H1 (cell line): ENCODE measurements at places on chromosomes 1 and 21.

DNA sequence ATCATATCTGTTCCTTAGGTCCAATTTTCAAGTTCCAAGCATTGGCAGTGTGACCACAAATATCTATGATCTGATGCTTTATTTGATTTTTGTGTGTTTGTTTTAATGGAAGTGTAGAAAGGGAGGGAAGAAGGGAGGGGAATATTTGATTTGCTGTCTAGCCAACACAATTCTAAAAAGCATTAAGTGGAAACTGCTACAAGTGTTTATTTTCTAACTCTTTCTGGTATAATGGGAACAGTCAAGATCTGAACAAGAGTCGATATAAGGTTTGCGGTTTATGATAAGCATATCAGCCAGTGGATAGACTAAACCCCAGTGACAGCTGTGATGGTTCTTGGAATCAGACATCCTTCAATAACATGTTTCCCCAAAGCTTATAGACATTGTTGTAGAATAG is 267.8 kb upstream of the SNX7 start:
- no peaks in the 10 kb centered on the region for H3K27me3 ChIP-seq
- H3K4me1 ChIP-seq: no peaks in the 10 kb centered on the region
- no peak for DNase-seq
- H3K27ac ChIP-seq: no peak overlapping the region
- no peaks in the 10 kb centered on the region for H3K36me3 ChIP-seq

DNA sequence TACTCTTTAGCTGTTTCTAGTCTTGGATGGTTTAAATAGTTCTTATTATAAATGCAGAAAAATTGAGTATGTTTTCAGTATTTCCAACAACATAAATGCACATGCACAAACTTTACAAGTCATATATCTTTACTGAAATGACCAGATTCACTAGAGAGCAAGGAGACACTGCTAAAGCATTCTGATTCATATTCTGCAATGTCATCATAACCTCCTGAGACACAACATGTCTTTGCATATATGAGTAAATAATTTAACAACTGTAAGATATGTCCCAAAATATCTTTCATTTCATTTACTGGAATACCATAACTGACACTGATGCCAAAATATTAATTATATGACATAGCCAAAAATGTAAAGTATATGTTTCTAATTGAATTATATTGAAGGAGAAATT is 16.8 kb upstream of the SAMSN1 start:
- no peaks in the 10 kb centered on the region for H3K27me3 ChIP-seq
- no peak overlapping the region for H3K27ac ChIP-seq
- no peaks in the 10 kb centered on the region for H3K4me1 ChIP-seq
- no peak overlapping the region for H3K4me3 ChIP-seq
- DNase-seq: no peak
- no peaks in the 10 kb centered on the region for H3K36me3 ChIP-seq

DNA sequence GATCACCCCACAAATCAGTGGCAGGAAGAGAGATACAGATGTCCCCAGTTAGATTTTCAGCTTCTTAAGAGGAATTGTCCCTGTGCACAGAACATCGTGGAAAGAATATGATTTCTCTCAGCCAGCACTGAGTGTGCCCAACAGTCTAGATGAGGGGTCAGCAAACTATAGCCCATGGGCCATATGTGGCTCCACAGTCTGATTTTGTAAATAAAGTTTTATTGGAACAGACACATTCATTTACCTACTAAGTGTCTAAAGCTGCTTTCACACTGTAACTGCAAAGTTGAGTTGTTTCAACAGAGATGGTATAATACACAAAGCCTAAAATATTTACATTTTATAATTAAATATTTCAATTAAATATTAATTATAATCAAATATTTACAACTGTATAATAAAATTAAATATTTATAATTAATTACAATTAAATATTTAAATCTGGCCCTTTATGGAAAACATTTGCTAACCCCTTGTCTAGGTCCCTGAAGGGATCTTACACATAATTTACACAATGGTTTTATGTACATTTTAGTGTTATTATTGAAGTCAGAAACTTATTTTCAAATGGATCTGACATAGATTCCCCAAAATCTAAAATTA is 407.6 kb downstream of the PTPRU start:
- H3K27me3 ChIP-seq: no peaks in the 10 kb centered on the region
- DNase-seq: peak; percentile 30
- H3K36me3 ChIP-seq: no peaks in the 10 kb centered on the region
- no peak overlapping the region for H3K27ac ChIP-seq
- no peak overlapping the region for H3K4me3 ChIP-seq

- H3K36me3 ChIP-seq: no peaks in the 10 kb centered on the region
- peak overlapping the region; percentile 68 for H3K4me3 ChIP-seq
- peak overlapping the region; percentile 98 for H3K27ac ChIP-seq
- H3K4me1 ChIP-seq: no peaks in the 10 kb centered on the region; the same call in 1 of the 2 replicates
These were observed 1.4 kb upstream of the USP1 start for GRCh38 chr1:62435231-62436038.

DNA sequence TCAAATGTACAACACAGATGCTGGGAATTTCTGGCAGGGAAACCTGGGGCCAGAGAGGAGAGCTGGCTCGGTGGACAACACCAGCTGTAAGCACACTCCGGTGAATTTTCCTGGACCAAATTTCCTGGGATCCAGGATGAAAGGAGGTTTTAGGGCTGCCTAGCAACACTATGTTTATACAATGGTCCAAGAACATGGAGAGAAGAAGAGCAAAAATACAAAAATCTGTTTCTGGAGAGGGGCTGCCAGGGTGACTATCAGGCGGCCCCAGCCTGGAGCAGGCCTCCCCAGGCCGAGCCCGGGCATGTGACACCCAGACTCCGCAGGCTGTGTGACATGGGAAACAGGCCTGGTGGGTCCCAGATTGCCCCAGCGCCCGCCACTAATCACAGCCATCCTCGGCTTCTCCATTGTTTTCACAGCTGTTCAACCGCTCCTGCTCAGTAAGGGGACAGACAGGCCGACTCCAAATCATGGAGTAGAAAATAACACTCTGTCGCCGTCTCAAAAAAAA is 336.0 kb upstream of the NFIA start:
- no peaks in the 10 kb centered on the region for H3K27me3 ChIP-seq
- H3K36me3 ChIP-seq: no peaks in the 10 kb centered on the region
- no peaks in the 10 kb centered on the region for H3K4me1 ChIP-seq
- DNase-seq: no peak
- H3K27ac ChIP-seq: no peak overlapping the region
- no peak overlapping the region for H3K4me3 ChIP-seq

DNA sequence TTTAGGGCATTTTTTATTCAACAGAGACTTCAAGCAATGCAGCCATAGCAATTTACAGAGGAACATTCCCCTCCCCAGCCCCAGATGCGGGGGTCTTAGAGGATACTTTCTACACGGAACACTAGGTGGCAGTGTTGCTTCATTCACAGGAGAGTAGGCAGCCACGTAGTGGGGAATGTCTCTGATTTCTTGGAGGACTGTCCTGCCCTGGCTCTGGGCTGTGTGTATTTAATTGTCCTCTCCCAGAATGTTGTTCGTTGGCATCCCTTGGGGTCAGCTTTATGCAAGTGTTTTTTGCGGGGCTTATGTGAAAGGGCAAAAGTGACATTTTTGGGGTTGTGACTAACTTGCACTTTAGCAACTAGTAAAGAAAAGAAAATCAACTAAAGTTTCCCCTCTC is 96.9 kb downstream of the PAPPA2 start:
- no peaks in the 10 kb centered on the region for H3K27me3 ChIP-seq
- no peaks in the 10 kb centered on the region; the same call in 1 of the 2 replicates for H3K4me1 ChIP-seq
- no peaks in the 10 kb centered on the region for H3K36me3 ChIP-seq
- peak; percentile 17 for DNase-seq

GRCh38 chr1:234336359-234336758 is 36.9 kb upstream of the COA6 start:
- no peaks in the 10 kb centered on the region for H3K4me1 ChIP-seq
- H3K27ac ChIP-seq: no peak overlapping the region
- no peak overlapping the region for H3K4me3 ChIP-seq
- H3K36me3 ChIP-seq: no peaks in the 10 kb centered on the region
- no peak for DNase-seq
- H3K27me3 ChIP-seq: no peaks in the 10 kb centered on the region

- H3K27ac ChIP-seq: no peak overlapping the region
- no peaks in the 10 kb centered on the region for H3K36me3 ChIP-seq
- H3K27me3 ChIP-seq: no peaks in the 10 kb centered on the region
- no peak for DNase-seq
- no peak overlapping the region for H3K4me3 ChIP-seq
These were observed 35.7 kb downstream of the TNFRSF8 start for GRCh38 chr1:12098786-12099185.

GRCh38 chr21:36075171-36075570 is 5.3 kb downstream of the CBR1 start:
- H3K27ac ChIP-seq: no peak overlapping the region
- no peak overlapping the region for H3K4me3 ChIP-seq
- no peak for DNase-seq
- no peaks in the 10 kb centered on the region for H3K36me3 ChIP-seq
- H3K27me3 ChIP-seq: no peaks in the 10 kb centered on the region
- H3K4me1 ChIP-seq: no peaks in the 10 kb centered on the region; the same call in 1 of the 2 replicates

DNA sequence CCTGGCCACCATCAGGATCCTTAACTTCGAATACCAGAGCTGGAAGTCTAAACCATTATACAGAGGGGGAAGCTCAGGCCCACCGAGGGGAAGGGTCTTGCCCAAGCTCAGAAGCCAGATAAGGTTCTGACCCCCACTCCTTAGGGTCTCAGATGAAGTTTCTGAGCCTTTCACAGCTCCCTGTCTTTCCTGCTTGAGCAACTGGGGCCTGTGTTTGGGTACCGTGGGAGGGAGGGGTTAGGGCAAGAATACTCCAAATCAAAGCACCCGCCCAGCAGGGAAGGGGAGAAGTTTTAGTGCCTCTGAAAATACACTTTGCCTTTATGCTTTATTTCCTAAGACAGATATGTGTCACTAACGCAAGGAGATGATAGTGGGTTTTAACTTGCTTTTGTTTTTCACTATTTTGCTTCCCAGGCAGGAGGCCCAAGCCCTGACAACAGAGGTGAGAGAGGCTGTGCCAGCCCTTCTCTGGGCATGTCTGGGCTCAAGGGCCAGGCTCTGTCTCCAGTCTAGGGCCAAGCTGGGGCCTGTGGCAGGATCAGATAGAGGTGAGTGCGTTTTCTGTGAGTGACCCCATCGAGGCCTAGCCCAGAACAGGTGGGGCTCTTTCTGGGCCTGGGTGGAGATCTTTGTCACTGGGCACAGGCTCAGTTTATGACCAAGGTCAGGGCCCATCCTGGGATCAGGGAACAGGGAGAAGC is 20.5 kb upstream of the TENT5B start:
- peaks cover 12% of the 10 kb centered on the region for H3K4me1 ChIP-seq
- H3K36me3 ChIP-seq: no peaks in the 10 kb centered on the region
- H3K4me3 ChIP-seq: no peak overlapping the region
- H3K27ac ChIP-seq: no peak overlapping the region

DNA sequence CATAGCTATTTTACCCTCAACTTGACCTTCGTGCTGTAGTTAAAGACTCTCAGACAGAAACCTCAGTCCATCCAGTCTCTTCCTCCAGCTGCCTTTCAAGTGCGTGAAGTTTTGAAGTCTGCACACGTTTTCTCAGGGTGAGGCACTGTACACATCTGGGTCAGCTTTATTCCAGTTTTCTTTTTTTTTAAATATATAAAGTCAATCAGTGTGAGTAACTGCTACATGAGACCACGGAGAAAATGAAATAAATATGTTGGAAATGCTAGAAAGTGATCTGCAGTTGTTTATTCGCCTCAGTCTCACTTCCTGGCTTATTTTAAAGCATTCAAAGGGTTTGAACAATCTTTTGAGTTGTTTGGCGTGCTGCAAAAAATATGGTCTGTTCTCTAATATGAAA is 135.7 kb downstream of the ROR1 start:
- peaks cover 58% of the 10 kb centered on the region for H3K4me1 ChIP-seq
- H3K27ac ChIP-seq: no peak overlapping the region
- H3K27me3 ChIP-seq: no peaks in the 10 kb centered on the region

GRCh38 chr1:204348242-204348641 is 11.5 kb downstream of the PLEKHA6 start:
- no peak overlapping the region for H3K4me3 ChIP-seq
- no peaks in the 10 kb centered on the region for H3K36me3 ChIP-seq
- H3K27me3 ChIP-seq: no peaks in the 10 kb centered on the region
- H3K27ac ChIP-seq: no peak overlapping the region

DNA sequence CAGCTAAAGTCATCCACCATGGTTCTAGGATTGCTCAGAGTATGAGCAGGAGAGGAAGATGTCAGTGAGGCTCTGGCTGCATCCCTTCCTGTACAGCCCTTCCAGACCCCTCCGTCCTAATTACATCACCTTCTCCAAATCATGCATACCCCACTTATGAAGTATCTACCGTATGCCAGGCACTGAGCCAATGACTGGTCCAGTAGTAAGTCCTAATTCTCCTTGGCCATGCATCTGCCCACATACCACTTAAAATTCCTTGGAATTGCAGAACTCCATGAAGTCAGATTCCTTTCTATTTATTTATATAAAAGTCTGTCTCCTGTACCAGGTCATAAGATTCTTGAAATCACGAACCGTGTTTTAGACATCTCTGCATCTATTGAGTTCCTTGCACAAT is 106.1 kb downstream of the SEC16B start:
- no peaks in the 10 kb centered on the region for H3K4me1 ChIP-seq
- H3K4me3 ChIP-seq: no peak overlapping the region
- H3K27me3 ChIP-seq: no peaks in the 10 kb centered on the region
- no peaks in the 10 kb centered on the region for H3K36me3 ChIP-seq

DNA sequence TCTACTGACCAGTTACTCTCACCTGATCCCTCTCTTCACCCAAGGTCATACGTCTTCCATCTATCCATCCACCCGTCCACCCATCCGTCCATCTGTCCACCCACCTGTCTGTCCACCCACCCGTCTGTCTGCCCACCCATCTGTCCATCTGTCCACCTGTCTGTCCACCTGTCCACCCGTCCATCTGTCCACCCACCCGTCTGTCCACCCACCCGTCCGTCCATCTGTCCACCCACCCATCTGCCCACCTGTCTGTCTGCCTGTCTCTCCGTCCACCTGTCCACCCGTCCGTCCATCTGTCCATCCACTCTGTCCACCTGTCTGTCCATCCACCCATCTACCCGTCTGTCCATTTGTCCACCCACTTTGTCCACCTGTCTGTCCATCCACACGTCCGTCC is 11.8 kb upstream of the KIF26B start:
- H3K4me1 ChIP-seq: no peaks in the 10 kb centered on the region
- H3K4me3 ChIP-seq: no peak overlapping the region
- no peaks in the 10 kb centered on the region for H3K36me3 ChIP-seq
- H3K27ac ChIP-seq: no peak overlapping the region
- DNase-seq: no peak
- no peaks in the 10 kb centered on the region for H3K27me3 ChIP-seq

GRCh38 chr1:150210706-150211105 is 25.2 kb downstream of the ANP32E start:
- no peaks in the 10 kb centered on the region for H3K36me3 ChIP-seq
- H3K4me3 ChIP-seq: no peak overlapping the region
- no peaks in the 10 kb centered on the region for H3K4me1 ChIP-seq
- H3K27me3 ChIP-seq: no peaks in the 10 kb centered on the region
- H3K27ac ChIP-seq: no peak overlapping the region

GRCh38 chr1:156591181-156591431 is 470 bp upstream of the NAXE start:
- no peaks in the 10 kb centered on the region for H3K27me3 ChIP-seq
- peak overlapping the region; percentile 62 for H3K4me3 ChIP-seq
- no peak for DNase-seq
- H3K27ac ChIP-seq: no peak overlapping the region
- peaks cover 8% of the 10 kb centered on the region for H3K36me3 ChIP-seq
